ENCODE measurements at places on chromosomes 5 and 9. TPM values are rescaled to one million over a fixed set of nuclear protein-coding genes. Genes with fewer than 3 reads are reported as not detected.

GRCh38 chr5:102668220-102668932 is 86.7 kb upstream of the PAM start:
- DNase-seq, result no peak
- no peaks in the 10 kb centered on the region for H3K4me1 ChIP-seq
- H3K4me3 ChIP-seq, result no peak overlapping the region
- H3K27ac ChIP-seq, result no peak overlapping the region

DNA sequence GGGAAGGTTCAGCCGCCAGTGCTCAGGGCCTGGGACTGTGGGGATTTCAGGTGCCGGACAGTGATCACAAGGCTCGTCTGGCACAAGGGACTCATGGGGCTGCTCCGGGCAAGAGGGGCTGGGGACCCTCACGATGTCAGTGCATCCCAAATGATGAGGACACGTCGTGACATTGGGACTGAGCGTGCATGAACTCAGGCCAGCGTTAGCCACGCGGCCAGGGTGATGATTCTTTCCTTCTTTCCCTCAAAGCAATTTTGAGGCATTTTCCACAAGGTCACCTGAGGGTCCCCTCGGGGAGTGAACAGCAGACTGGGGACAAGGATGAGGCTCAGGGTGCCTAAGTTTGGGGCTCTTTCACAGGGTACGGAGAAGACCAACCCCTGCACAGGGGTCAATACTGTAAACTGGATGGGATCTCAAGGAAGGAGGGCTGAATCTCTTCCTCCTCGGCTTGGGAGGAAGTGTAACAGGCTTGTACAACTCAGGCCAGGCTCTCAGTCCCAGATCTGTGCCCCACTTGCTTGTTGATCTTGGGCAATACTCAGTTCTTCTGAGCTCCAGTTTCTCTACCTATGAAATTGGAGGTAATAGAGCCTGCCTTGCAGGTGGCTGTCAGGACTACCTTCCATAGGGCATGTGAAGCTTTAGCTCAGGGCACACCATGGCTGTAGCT is 78.5 kb downstream of the PRRT1B start:
- H3K27me3 ChIP-seq, result no peaks in the 10 kb centered on the region
- DNase-seq, result no peak
- no peak overlapping the region for H3K27ac ChIP-seq
- H3K4me3 ChIP-seq, result no peak overlapping the region
- peaks cover 85% of the 10 kb centered on the region for H3K36me3 ChIP-seq

GRCh38 chr5:123428521-123429220 is 5.5 kb upstream of the CEP120 start:
- no peaks in the 10 kb centered on the region for H3K36me3 ChIP-seq
- no peak overlapping the region for H3K27ac ChIP-seq
- H3K27me3 ChIP-seq, result no peaks in the 10 kb centered on the region
- DNase-seq, result no peak

The BOD1 gene
- 8.5 TPM for polyA plus RNA-seq

The PHYHD1 gene
- polyA plus RNA-seq, result 0.40 TPM

DNA sequence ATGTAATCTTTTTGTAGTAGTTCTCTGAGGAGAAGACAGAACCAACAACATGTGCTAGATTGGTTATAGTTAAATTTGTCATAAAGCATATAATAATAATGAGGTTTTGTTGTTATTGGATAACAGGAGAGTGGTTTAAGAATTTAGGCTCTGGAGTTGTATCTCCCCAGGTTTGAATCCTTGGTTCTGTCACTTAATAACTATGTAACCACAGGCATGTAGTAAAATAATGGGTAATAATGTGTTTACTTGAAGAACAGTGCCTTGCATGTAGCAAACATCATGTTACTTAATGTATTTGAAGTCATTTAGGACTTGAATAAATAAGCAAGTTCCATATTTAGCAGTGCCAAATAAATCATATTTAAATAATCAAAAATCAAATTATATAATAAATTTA is 55.8 kb downstream of the NSD1 start:
- H3K4me3 ChIP-seq, result no peak overlapping the region
- H3K4me1 ChIP-seq, result no peaks in the 10 kb centered on the region
- H3K27me3 ChIP-seq, result no peaks in the 10 kb centered on the region
- DNase-seq, result no peak
- H3K36me3 ChIP-seq, result peaks cover 35% of the 10 kb centered on the region
